ENCODE measurements at places on chromosomes 3 and 15.

DNA sequence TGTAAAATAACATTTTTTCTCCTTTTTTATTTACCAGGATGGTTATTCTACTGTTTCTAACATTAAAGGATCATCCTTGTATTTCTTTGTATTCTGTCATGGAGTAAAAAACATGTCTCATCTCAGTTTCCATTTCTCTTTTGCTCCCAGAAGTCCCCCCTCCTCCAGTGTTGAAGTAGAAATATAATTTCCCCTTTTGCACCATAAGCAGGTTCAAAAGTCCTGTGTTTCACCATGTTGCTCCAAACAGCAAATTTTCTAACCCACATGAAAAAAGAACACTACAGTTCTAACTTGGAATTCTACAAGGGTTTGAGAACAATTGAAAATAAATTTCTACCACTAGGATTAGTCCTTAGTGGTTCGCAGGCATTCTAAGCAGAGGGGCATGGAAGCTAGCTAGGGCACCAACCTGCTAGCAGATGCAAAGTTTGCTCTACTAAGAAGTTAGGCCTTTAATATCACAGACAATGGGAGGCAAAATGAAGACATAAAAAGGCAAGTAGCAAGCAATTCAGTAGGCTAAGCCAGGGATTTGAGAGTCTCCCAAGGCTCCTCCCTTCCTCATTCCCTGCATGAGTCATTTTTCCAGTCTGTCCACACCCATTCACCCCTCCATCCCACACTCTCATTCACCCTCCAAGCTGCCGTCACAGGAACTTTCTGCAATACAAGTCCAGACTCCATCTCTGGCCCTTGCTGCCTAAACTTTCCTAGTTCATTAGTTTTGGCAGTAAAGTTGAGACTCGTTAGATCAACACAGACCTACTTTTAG, 2.3 kb upstream of the MBNL1 start:
- DNase-seq = peak; percentile 97

DNA sequence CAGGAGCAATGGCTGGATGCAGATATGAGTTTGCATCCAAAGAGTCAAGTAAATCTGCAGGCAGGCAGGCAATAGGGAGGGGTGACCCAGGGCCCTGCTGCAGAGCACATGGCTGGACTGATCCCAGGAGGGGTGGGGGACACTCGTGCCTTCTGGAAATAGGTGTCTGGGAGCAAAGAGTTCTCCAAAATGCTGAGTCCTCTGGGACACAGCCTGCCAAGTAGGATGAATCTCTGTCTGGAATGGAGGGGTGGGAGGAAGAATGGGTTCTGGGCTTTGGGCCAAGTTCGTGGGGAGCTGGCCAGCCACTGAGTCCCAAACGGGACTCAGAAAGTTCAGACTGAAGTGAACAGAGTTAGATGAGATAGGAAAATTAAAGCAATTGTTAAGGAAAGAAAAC, 214.5 kb downstream of the MTHFS start:
- DNase-seq = peak; percentile 96

DNA sequence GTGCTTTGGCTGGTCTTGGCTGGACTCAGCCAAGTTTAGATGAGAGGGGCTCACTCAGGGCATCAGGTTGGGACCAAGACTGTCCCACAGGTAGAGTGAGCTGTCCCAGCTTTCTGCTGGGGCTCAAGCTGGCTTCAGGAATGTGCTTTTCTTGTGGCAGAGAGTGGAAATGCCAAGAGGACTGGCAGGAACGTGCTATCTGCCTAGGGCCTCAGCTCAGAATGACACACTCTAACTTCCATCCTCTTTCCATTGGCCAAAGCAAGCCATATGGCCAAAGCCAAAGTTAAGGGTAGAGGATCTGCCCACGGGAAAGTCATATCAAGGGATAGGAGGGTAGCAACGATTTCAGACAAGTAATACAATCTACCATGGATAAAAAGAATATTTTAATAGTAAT, 178.8 kb downstream of the ABHD5 start:
- no peak for DNase-seq

DNA sequence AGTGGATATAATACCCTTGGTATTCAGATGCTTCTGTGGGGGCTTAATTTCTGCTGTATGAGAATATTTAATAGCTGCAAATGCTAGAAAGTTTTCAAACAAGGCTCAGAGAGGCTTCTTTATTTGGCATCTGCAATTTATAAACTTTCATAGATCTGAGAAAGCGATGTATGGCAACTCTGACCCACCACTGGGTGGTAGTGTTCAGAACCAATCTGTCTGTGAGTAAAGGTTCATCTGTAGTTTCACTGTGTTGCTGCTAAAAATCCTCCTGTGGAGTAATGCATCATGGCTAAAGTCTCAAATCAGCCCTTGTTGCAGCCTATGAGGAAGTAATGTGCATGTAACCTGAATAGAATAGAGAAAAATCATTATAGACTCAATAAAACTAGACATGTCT, 47.4 kb downstream of the CLSTN2 start:
- no peak for DNase-seq

- DNase-seq = no peak
Measured at GRCh38 chr3:148218222-148218621, 479.5 kb upstream of the AGTR1 start.

- peak; percentile 70 for DNase-seq
Measured at GRCh38 chr3:48563382-48563918, at the start of gene UCN2. UCN2 (minus strand) TSS chr3:48563781; CDS start chr3:48563124, 657 bp downstream.

GRCh38 chr3:158205994-158206393, 96.1 kb downstream of the RSRC1 start:
- no peak for DNase-seq

GRCh38 chr3:143120716-143121240, 1.2 kb downstream of the CHST2 start:
- peak; percentile 38 for DNase-seq

DNA sequence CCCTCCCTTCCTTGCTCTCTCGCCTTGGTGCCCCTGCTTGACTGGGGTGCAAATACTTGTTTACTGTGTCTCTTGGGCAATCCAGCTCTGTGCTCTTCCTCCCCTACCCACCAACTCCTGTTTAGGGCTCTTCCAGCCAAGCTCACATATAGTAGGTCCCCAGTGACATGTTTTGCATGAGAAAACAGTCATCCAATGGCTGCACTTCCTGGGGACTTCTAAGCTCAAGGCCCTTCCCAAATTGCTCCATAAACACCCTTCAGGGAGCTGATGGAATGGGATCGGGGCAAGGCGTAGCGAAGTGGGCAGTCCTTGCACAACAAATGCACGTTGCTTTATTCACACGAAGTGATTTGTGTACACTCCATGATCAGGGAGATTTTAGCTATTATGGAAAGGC, 9.4 kb upstream of the COPG1 start:
- DNase-seq = no peak

DNA sequence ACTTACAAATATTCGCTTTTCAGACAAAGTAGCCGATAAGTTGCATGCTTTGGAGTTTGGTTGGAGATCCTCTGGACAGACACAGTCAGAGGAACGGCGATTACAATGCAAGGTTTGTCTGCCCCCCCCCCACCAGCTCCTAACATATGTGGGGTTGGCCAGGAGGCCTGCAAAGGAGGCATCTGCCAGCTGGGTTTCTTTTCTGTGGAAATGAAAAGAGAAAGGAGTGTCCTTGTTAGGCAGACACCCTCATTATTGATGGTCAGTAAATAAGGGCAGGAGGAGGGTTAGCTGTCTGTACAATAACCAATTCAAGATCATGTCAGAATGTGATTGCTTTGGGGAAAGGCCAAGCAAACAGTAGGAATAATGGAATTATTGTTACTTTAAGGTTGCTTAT, 49.1 kb downstream of the TLNRD1 start:
- no peak for DNase-seq

DNA sequence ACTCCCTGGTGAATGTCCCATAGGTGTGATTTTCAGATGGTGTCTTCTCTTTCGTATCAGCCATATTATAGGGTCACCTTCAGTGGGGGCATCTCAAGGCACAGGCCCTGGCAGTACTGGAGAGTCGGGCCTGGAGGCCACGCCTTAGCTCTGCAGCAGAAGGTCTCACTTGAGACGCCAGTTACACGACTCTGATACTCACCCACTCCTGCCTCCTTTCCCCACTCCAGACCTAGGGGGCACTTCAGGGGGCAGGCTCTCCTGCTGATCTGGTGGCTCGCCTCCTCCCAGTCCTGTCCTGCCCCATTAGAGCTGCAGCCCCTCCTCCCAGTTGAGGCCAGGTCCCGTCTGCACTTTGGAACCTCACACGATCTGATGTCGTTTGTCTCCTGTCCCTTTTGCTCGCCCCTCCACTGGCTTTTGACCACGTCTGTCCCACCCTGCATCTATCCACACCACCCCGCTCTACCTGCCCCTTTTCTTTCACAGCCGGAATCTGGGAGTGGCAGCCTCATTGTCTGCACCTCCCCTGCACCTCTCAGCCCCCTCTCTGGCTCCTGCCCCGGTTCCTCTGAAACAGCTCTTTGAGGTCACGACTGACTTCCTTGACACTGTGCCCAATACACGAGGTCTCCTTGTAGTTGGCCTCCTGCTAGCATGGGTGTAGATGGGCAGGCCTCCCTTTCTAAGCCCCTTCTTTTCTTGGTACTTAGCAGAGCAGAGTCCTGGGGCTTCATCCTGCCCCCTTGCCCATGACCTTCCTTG, 181.9 kb downstream of the NSMCE3 start:
- no peak for DNase-seq

DNA sequence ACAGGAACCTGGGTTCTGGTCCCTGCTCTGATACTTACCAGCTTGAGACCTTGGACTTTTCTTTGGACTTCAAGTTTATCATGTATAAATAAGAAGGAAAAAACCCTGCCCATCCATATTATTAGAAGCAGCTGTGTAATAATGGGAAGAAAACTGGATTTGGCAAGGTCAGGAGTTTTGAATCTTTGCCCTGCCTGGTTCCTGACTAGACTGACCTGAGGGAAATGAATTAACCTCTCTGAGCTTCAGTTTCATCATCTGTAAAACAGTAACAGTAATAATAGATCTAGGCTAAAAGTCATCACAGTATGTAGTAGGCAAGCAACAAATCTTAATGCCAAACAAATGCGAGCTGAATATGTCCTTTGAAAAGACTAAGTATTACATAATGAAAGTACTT, 68.8 kb downstream of the FSIP1 start:
- no peak for DNase-seq

DNA sequence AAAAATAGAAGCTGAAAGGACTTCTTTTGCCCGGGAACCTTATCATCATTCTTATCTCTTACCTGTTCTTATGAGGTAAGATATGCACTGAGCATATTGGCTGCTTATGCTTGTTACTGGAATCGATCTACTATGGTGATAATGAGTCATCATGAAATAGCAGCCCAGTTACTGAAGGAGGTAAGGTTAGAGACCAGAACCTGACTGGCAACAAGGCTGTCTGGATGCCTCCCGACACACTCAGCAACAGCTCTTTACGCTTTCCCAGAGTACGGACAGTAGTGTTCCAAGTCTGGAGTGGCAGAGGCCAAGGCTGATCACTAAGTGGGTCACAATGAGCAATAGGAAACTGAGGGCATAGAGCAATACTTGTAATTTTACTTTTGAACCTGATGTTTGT, 314.1 kb downstream of the NLGN1 start:
- DNase-seq = no peak

DNA sequence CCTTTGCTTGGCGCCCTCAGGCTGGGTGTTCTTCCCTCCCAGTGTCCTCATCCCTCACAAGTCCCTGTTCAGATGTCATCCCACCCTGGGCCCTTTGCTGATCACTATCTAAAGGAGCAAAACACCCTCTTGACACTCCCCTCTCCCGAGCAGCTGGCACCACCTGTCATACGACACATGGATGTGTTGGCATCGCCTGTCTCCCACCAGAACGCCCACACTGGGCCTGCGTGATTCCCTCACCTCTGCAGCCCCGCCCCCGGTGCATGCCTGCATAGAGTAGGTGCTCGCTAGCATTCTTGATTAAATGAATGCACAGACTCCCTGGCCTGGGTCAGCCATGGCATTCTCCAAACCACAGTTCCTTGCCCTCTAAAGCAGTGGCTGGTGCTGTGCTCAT, 75.8 kb downstream of the DNAJB8 start:
- DNase-seq = no peak

DNA sequence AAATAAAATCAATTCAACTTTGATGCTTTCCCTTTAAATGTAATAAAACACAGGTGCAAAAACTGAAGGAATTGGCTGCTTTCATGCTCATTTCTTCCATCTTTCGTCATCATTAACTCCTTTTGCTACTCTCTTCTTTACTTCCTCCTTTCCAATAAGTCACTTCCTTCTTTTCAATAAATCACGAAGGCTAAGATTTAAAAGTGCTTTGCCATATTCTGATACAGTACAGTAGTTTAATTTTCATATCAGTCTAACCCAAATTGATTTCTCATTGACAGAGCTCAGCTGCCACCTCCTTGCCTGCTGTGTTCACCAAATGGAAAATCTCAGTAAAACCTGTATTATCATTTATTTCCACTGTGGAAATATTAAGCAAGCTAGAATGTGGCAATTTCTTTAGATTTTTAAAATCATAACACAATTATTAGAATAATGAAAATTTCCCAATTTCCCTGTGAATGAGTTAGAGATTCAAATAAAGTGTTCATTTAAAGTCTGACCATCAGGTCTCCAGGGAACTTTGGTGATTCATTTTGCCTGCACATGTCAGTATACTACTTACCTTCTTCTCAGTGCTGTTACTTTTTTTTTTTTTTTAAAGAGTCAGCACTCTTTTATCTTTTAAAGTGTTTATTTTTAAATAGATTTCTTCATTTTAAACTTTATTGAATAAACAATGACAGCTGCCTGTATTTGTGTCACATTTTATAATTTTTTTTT, 41.6 kb downstream of the NANOGP8 start:
- DNase-seq = peak; percentile 22

GRCh38 chr15:70435369-70435768, 328.0 kb downstream of the UACA start:
- no peak for DNase-seq

- no peak for DNase-seq
Measured at GRCh38 chr3:120161902-120162301, 67.7 kb upstream of the GSK3B start.

- DNase-seq = no peak
Measured at GRCh38 chr3:44061961-44062360, 179.7 kb upstream of the TOPAZ1 start.

- peak; percentile 7 for DNase-seq
Measured at GRCh38 chr3:67692621-67693020, 38.2 kb upstream of the SUCLG2 start.

GRCh38 chr15:58684036-58684710, 65.3 kb downstream of the ADAM10 start:
- DNase-seq = no peak

All from fibroblast of skin of scalp (primary cell).